ENCODE measurements at places on chromosomes 1 and 21.

GRCh38 chr1:52294580-52294979 is 71.4 kb downstream of the CC2D1B start:
- DNase-seq = no peak

DNA sequence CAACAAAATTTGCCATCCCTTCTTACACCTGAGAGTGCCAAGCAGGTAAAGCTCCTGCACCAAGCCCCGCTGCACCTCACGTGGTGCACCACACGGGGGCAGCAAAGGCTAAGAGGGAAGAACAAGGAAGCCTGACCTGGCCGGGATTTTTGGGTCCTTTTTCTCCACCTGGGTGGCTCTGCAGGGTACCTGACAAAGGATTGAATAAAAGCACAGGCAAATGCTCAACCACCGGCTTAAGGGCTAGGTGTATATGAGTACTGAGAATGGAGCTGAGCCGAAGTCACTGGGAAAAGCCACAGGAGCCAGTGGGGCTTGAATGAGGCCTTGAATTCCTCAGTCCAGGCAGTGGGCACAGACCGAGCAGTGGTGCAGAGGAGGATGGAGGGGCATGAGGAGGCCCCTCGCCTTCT is 36.4 kb downstream of the ZNF697 start:
- peak; percentile 35 for DNase-seq

DNA sequence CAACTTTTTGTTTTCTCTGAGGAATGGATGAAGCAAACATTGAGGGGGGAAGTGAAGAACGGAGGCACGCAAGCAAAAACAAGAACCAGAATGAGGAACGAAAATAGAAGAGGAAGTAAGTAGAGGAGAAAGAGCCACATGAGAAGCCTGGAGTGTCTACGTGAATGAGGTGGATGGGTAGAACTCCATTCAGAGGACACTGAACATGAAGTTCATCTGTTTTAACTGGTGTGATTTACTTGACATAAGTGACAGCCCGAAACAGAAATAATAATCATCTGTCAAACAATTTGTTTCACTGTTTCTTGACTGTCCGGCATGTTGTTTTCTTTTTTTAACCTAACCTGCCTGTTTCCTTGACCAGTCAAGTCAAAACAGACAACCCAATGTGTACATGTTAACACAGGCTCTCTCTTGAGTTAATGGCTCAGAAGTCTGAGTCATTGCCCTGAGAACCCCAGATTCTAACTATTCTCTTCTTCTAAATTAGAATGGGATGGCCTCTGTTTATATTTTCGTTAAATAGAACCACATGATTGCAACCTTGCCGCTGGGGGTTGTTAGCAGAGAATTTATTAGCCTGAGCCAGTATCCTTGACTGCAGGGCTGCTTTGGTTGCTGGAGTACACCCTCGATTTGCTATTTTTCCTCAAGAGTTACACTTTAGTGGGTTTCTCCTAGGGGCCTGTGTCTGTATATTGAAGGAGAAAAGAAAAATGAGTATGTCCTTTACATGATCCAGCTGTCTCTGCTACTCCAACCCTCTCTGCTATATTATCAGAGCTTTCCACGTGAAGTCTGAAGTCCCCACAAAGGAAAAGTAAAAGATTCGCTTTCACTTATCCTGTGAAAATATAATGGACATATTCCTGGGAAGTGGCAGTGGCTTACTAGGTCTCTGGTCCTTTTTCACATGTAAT is 151.7 kb downstream of the ZC3H11B start:
- no peak for DNase-seq

- no peak for DNase-seq
Measured at GRCh38 chr21:16072737-16073136, 343.0 kb downstream of the USP25 start.

DNA sequence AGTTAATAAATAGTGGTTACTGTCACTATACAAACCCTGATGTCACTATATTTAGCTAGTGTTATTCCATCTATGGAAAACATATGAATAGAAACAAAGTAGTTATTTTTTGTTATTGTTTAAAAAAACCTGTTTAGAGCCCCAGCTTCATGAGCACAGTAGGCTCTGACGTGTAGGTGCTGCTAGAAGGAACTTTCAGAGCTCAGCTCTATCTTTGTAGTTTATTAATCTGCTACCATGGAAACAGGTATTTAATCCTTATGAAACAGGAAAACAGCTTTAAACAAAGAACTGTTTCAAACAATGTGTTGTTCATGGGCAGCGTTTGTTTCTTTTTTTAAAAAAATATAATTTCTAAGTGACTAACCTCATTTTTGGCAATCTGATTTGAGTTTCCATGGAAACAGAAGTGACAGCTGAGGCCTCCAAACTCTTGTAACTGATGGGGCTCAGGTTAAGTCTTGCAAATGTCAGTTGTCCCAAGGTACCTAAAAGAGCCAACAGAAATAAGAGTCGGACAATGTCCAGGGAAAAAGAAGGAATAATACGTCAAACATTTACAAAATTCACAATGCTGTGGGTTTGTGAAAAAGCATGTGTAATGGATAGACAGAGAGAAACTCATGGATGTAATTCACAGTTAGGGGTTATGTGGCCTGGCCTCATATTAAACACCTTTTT is 162.0 kb upstream of the C21orf91 start:
- DNase-seq = no peak

DNA sequence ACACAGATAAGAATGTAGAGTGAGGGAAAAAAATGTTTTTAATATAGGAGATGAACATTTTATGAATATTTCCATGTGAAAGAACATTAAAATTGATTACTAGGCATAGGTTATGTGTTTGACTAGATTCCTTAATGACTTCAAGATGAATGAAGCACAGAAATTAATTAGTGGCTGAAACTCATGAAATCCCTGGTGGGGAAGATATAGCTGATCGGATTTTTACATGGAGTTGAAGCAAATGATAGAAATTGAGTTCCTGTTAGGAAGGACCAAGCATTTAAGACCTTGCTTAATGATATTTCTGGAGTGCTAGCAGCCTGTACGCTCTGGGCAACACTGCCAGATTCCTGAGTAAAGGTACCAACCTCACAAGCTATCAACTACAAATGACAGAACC is 68.9 kb upstream of the IVNS1ABP start:
- no peak for DNase-seq

GRCh38 chr1:59605761-59606160 is 209.0 kb upstream of the HOOK1 start:
- DNase-seq = no peak
